ENCODE measurements at places on chromosomes 6 and 20.

- no peak for DNase-seq
Measured at GRCh38 chr6:15522427-15522826, 140.4 kb downstream of the DTNBP1 start.

- DNase-seq: peak; percentile 12
Measured at GRCh38 chr6:138657065-138657425, 116.5 kb upstream of the CCDC28A start.

GRCh38 chr6:67880939-67881705 is 754.0 kb upstream of the ADGRB3 start:
- no peak for DNase-seq

DNA sequence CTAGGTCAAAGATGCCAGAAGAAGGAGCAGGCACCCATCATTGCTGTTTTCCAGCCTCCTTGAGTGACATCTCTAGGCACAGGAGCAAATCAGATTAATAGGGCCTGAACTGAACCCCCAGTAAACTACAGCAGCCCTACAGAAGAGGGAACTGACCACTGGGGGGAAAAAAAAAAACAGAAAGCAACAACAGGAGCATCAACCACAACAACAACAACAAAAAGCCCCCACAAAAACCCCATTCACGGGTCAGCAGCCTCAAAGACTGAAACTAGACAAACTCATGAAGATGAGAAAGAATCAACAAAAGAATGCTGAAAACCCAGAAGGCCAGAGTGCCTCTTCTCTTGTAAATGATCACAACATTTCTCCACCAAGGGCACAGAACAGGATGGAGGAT is 537.4 kb upstream of the BTBD3 start:
- no peak for DNase-seq

- no peak for DNase-seq
Measured at GRCh38 chr6:89243331-89243629, 26.1 kb upstream of the GABRR1 start.

DNA sequence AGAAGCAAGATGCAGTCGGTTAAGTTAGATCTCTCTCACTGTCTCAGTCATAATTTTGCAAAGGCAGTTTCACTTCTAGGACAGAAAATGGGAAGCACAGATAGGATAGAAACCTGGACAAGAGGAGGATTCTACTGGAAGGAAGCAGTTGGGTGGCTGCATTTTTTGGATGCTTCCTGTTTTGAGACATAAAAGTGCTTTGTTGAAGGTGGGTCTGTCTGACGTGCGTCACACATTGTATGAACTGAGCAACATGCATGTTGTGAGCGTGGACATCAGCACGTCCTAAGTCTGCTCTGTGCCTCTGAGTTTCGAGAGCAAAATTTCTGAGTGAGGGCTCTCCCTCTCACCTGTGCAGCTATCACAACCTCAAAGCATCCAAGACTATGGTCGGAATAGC is 68.7 kb upstream of the SNX9 start:
- no peak for DNase-seq

DNA sequence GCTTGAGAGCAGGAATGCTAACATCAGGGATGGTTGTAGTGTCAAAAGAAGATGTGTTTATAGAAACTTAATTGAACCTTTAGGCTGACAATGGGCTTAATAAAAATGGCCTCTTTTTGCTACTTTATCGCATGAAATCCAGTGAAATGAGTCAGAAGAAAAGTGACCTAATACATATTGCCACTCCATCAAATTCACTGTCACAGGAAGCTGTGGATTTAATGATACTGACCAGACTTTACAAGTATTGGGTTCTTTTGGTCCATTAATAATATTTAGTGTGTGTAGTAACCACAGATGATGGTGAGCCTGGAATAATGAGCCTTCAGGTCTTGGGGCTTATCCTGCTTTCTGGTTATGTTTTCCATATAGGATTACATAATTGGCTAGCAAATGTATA is 231.8 kb upstream of the GMDS start:
- DNase-seq: no peak

DNA sequence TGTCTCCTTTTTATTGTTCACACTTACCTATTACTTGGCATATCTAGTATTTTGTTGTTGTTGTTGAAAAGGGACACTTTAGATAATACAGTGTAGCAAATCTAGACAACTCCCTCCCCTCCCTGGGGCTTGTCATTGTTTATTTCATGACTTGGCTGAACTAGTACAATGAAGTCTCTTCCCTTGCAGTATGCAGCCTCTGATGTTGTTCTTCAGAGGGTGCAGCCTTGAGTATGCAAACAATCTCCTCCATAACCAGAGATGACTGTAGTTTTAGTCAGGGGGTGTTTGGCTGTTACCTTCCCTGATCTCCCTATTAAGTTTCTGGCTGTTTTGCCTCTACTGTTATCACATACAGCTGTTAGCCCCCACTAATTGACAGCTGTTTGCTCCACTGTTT is 315.4 kb upstream of the RUNX2 start:
- no peak for DNase-seq

- no peak for DNase-seq
Measured at GRCh38 chr6:113607821-113608545, 249.2 kb upstream of the MARCKS start.

GRCh38 chr6:43457643-43458042 is 2.3 kb upstream of the DLK2 start:
- DNase-seq: no peak

GRCh38 chr6:97665446-97665845 is 382.4 kb upstream of the MMS22L start:
- DNase-seq: no peak

DNA sequence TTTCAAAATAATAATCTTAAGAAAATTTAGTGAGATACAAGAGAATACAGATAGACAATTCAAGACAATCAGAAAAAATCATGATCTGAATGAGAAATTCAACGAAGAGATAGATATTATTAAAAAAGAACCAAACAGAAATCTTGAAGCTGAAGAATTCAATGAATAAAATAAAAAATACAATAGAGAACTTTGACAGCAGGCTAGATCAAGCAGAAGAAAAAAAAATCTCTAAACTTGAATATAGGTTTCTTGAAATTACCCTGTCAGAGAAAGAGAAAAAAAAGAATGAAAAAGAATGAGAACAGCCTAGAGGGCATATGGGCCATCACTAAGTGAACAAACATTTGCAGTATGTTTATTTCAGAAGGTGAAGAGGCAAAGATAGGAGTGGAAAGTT is 39.0 kb downstream of the IL22RA2 start:
- DNase-seq: no peak

- DNase-seq: no peak
Measured at GRCh38 chr20:22568872-22569344, 15.5 kb downstream of the FOXA2 start.

- DNase-seq: no peak
Measured at GRCh38 chr6:140193269-140193668, 818.8 kb upstream of the CITED2 start.

DNA sequence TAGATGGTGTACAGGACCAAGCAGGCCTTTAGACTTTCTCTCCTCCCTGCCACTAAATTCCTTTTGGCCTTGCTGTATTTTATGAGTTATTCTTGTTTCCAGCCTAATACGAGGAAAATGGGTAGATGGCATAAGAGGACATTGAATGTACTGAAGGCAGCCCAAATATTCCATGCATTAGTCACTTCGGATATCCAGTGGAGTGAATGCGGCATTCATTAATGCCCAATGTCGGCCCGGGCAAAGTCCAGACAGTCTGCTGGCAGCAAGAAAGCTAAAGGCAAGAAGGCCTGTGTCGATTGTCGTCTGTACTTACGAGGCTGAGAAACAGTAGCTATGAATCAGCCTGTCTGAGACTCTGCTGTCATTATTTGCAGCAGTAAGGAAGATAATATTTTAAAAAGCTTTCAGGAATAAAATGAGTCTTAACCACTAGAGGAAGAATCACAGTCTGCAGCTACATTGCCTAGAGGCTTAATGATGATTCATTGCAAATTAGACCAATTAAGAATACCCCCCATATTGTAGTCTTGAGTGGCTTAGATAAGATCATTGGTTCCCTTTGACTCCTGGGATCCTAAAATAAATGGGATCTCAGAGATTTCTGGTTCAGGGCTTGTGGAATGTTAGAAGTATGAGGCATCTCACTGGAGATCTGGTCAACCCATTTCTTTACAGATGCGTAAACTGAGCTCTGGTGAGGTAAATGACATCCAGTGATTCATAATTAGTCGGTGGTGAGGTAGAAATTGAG is 534.1 kb upstream of the JAG1 start:
- no peak for DNase-seq

GRCh38 chr6:15304337-15305042 is 58.6 kb downstream of the JARID2 start:
- no peak for DNase-seq

- no peak for DNase-seq
Measured at GRCh38 chr20:35917077-35917476, 37.2 kb downstream of the SCAND1 start.

DNA sequence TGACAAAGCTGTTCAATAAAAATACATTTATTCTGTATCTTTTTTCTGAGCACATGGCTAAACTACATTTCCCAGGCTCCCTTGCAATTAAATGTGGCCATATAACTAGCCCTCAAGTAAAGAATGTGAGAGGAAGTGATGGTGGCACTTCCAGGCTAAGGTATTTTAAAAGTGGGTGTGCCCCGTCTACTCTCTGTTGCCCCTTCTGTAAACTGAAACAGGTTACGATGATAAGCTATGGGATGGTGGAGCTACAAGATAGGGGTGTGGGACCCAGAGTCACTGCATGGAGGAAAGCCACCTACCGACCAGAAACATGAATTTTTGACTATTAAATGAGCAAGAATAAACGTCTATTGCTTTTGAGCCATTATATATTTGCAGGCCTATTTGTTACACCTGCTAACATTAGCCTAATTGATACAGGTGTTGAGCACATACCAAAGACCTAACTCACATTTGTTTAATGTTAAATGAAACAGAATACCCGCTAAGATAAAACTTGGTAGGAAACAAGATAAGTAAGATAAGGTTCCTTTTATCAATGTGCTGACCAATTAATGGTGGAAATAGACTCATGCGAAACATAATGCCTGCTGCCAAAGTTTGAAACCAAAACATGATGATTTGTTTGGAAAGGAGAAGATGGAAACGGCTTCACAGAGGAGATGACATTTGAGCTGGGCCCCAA is 3.1 kb downstream of the FYN start:
- DNase-seq: no peak

DNA sequence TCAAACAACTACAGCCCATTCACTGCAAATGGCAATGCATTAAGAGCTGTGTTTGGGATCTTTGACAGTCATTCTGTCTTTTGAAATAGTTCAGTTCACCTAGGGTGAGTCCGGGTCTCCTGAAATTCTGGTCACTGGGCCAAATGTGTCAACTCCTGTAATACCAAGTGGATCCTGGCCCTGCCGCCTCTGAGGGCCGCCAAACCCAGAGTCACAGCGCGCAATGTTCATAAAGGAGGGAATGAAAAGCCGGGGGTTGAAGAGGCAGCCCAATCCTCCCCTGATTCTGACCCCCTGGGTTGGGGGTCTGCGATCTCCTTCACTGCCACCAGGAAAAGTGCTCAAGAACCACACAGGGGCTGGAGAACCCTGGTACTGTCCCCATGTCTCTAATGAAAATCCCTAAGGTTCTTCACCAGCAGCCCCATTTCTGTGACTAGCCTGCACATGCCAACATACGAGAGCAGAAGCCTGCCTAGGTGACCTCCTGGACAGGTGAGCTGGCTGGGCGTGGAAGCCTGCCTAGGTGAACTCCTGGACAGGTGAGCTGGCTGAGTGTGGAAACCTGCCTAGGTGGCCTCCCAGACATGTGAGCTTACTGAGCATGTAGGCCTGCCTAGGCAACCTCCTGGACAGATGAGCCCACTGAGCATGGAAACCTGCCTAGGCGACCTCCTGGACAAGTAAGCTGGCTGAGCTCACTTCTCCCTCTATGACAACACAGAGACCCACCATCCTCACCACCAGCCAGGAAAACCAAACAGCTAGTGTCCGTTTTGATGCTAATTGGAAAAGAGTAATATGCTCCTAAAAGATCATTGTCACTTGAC is 16.1 kb upstream of the APMAP start:
- no peak for DNase-seq

- DNase-seq: no peak
Measured at GRCh38 chr6:146876271-146877151, 277.7 kb downstream of the ADGB start.

GRCh38 chr6:158290659-158291058 is 21.6 kb upstream of the TULP4 start:
- no peak for DNase-seq

All from midbrain (tissue), 1 donor.